ENCODE measurements at places on chromosomes 2 and 18.
A peak's percentile ranks its signal among the peaks of the same experiment; 100 is the strongest.

- DNase-seq, result peak; percentile 23
Measured at GRCh38 chr2:216165711-216166110, 56.6 kb downstream of the XRCC5 start.

DNA sequence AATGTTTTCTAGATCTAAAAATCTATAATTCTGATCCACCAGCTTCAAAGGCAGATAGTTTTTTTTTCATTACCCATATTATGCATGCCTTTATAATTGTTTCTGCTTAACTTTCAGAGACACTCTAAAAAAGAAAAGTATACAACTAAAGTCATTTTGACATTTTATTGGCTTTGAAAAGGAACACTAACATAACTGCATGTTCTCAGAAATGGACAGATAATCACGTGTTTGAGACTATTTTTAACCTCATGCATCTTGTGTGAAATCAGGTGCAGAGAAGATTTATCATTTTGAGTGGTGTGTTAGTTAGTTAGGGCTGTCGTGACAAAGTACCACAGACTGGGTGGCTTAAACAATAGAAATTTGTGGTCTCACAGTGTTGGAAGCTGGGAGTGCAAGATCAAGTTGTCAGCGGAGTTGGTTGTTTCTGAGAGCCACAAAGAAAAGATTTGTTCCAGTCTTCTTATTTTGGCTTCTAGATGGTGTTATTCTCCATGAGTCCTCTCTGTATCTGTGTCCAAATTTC is 841.4 kb upstream of the LRATD1 start:
- no peak for DNase-seq

DNA sequence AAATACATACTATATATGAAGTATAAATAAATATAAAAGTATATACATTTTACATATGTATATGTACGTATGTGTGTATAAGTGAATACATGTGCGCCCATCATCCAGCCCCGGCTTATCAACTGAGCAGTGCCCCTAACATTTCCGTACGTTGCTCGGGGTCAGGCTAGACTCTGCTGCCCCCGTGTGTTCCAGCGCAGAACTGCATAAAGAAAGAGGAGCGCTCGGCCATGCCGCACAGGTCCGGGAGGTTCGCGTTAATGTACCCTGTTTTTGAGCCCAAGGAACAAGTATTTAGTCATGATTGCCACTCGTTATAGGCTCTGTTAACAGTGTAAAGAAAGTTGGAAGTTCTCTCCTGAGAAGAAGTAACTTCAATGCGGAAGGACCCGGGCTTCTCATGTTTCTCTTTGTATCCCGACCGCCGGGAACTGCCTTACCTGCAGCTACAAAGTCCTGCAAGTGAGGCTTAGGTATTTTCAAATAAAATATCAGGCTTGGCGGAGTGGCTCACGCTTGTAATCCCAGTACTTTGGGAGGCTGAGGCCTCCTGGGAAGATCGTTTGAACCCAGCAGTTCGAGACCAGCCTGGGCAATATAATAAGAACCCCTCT is 55.7 kb downstream of the CD8B2 start:
- DNase-seq, result peak; percentile 89

GRCh38 chr2:85410584-85411404 is 628 bp upstream of the CAPG start:
- DNase-seq, result no peak

DNA sequence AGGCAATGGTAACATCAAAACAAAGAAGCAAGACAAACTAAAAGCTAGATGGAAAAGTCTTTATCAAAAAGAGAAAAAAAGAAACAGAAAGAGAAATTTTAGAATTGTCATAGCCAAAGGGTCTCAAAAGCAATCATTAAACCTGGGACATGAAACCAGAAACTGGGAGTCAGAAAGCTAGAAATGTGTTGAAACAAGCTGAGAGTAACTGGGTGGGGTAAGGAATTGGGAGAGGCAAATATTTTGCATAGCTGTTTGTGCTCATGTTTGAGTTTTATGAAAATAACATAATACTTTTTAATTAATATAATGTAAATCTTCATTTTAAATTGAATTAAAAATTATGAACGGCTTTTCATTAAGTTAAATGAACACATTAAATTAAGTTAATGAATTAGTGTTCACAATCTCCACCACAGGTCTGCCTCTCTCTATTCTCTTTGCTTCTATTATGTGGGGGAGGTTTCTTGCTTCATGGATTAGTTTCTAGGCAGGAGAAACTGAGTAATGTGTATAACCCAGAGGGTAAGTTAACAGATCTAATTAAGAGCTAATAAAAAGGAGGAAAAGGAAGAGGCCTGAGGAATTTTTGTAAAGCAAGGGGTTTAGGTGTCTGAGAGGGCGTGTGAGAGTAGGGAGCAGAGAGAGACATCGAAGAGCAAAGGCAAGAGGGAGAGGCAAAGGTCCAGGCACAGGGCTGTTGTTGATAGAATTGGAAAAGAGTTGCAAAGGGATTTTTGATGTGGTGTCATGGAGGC is 20.0 kb upstream of the SERPINB2 start:
- DNase-seq, result no peak

- DNase-seq, result no peak
Measured at GRCh38 chr2:30218338-30218713, 13.0 kb upstream of the LBH start.

- DNase-seq, result no peak
Measured at GRCh38 chr18:40041951-40042350, 1913.1 kb upstream of the PIK3C3 start.

DNA sequence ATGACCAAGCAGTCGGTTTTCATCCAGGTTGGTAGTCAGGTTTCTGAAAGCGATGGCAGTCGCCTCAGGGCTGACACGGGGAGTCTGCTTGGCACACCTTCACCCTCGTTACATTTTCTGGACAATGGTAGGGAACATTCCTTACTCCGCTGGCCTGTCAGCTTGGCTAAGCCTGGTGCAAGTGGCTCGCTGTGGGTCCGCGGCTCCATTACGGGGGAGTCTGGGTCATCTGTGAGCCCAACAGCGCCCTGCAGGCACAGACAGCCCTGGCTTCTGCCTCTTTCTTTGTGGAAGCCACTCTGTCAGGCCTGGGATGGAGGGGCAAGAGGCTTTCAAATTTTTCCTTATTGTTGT is 95.6 kb downstream of the HDAC4 start:
- no peak for DNase-seq

DNA sequence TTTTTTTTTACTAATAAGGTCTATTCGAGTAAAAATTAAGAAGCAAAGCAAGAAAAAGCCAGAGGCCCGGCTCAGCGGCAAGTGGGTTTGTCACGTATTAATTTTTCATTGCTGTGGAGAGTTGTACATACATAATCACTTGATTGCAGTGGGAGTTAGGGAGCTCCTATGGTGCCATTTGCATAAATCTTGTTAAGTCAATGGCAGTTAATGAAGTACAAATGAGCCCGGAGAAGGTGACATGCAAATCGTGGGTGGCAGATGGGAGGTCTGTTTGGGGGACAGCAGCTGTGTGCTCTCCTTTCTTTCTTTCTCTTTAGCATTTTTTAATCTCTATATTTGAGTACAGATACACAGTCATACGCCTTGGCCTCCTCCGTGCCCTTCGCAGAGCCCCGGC is 317.0 kb downstream of the AGAP1 start:
- no peak for DNase-seq

GRCh38 chr2:98806236-98806697 is 75.3 kb upstream of the MGAT4A start:
- no peak for DNase-seq

- no peak for DNase-seq
Measured at GRCh38 chr2:177264209-177264692, 276 bp downstream of the NFE2L2 start.

DNA sequence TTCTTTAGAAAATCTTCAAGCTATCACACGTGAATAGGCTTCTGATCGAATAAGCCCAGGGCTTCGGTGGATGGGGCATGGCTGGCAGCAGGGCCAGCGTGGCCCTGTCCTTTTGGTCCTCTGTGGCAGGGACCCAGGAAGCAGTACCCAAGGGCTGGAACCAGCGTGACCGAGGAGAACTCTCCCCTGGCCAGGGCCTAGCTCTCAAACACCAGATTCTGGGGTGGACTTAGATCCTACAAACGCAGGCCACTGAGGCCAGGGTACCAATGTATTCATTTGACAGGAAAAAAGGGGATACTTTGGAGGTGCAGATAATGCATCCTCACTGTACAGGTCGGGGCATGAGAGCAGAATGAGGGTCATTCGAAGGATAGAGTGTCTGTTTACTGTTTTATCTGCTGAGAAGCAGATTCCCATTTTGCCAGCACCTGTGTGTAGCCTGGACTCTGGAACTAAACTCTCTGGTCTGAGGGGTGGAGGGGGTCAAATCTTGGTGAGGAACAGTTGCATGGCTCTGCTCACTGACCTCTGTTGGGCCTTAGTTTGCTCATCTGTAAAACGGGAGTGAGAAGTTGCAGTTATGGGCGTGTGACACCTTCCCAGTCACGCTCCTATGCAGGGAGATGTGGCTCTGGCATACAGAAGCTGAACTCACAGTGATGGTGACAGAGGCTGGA is 51.4 kb downstream of the SH3BP4 start:
- no peak for DNase-seq

DNA sequence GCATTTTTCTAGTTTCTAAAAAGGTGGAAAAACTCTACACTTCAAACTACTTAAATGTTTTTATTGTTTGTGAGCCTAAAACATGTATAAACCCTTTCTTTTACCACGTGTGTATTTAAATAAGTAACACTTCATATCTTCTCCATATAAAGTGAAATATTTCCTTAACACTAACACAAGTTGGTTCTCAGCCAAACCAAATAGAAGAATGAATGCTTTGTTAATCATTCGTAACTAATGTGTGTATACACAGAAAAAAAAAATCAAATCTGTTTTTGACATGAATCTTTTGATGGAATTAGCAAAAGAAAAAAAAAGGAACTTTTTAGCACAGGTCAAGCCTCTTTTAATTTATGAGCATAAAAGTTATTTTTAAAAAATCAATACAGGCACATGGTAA is 89.3 kb downstream of the EHBP1 start:
- no peak for DNase-seq

GRCh38 chr18:50008306-50008705 is 186.6 kb downstream of the MYO5B start:
- no peak for DNase-seq

GRCh38 chr2:105873721-105874120 is 129.0 kb downstream of the NCK2 start:
- peak; percentile 53 for DNase-seq

DNA sequence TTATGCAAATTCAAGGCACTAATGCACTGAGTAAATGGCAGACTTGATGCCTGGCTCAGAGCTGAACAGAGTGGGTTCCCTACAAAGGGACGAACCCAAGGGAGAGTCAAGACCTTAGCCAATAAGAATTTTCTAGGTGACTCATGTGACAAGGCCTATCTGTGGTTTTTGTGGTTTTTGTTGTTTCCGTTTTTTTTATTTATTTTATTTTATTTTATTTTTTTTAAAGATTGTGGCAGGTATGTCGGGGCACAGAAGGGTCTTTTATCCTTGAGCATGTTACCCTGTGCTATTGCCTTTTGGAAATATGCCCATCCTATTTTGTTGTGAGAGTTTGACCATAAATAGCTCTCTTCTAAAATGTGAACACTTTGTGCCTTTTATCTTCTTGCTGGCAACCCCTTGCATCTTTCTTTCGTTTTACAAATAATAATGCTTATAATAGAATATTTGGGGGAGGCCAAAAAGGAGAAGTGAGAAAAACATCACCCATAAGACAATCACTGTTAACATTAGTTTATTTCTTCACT is 113.4 kb upstream of the AQP4 start:
- peak; percentile 10 for DNase-seq

- no peak for DNase-seq
Measured at GRCh38 chr2:108998911-108999310, 9.9 kb upstream of the EDAR start.

GRCh38 chr2:48129293-48129950 is 223.1 kb upstream of the FBXO11 start:
- no peak for DNase-seq

DNA sequence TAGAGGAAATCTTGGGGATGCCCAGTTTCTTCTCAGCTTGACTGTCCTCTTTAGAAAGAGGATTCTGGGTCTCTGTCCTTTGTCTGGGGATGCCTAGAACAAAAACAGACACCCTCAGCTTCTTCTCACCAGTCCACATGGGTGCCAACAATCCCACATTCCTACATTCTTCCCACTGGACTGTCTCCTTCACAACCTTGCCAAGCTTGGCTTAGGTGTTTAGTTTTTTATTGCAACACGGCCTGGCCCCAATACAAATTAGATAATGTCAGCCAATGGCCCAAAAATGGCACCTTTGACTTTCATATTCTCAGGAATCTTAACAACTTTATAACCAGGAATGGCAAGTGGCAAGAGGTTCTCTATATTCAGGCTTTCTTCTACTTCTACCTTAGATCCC is 273.0 kb downstream of the RNF152 start:
- no peak for DNase-seq

DNA sequence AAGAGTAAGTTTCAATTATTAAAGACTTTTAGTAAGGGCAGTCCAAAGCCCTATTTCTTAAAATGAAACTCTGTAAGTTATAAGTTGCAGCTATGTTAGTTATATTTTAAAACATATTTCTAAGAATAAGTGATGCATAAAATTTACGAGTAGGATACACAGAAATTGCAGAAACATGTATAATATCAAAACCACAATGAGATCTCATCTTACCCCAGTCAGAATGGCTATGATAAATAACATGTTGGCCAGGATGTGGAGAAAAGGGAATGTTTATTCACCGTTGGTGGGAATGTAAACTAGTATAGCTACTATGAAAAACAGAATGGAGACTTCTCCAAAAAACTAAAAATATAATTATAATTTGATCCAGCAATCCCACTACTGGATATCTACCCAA is 201.2 kb downstream of the CBLN2 start:
- DNase-seq, result no peak

- no peak for DNase-seq
Measured at GRCh38 chr18:59743566-59743965, 46.3 kb upstream of the CCBE1 start.

GRCh38 chr18:8562919-8563318 is 46.3 kb upstream of the RAB12 start:
- peak; percentile 81 for DNase-seq

DNA sequence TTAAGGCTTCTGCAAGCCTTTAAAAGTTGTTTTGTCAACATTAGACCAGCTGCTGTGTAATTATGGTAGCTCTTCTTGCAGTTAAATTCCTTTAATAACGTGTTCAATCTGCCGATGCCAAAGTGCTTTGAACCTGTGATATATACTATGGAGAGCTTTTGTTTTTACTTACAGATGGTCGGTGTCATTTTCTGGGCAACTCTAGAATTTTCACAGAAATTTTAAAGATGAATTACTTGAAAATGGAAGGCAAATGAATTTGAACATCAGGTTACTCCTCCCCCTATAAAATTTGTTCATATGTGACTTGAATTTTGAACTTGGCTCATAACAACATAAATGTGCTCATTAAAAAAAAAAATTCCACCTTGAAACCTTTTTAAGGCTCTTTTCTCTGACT is 23.0 kb downstream of the LYPD6 start:
- no peak for DNase-seq

GRCh38 chr2:139165041-139165440 is 384.9 kb upstream of the NXPH2 start:
- no peak for DNase-seq

- no peak for DNase-seq
Measured at GRCh38 chr2:4693266-4693665, 989.9 kb downstream of the DCDC2C start.

GRCh38 chr18:63591725-63592124 is 4.6 kb downstream of the SERPINB13 start:
- DNase-seq, result no peak

Measured in hematopoietic multipotent progenitor cell treated with erythropoietin and hydrocortisone succinate and interleukin-3 and kit ligand, for 4 days (in vitro differentiated cells).